ENCODE measurements at places on chromosomes 7 and 10. TPM values are rescaled to one million over a fixed set of nuclear protein-coding genes. Genes with fewer than 3 reads are reported as not detected.
A peak's percentile ranks its signal among the peaks of the same experiment; 100 is the strongest.

GRCh38 chr10:14052931-14053330, 277.8 kb downstream of the FRMD4A start:
- DNase-seq: no peak
- no peaks in the 10 kb centered on the region for H3K27me3 ChIP-seq
- no peak overlapping the region for H3K27ac ChIP-seq
- no peaks in the 10 kb centered on the region for H3K36me3 ChIP-seq

DNA sequence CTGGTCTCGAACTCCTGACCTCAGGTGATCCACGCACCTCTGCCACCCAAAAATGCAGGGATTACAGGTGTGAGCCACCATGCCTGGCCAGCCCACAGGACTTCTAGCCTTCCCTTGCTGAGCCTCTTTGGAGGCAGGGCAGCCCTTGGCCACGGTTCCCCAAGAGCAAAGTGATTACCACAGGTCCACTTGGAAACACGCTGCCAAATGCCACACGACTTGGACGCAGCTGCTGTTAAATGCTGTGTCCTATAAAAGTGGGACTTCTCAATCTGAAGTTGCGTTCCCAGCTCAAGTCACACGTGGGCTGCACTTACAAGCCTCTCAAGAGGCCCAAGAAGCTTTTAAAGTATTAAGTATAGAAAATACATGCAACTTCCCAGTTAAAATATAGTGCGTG, 30.1 kb downstream of the CTBP2 start:
- H3K27me3 ChIP-seq: no peaks in the 10 kb centered on the region
- no peaks in the 10 kb centered on the region for H3K4me1 ChIP-seq
- no peak overlapping the region for H3K27ac ChIP-seq

Gene SEMA3E
- 0.11 TPM for total RNA-seq

DNA sequence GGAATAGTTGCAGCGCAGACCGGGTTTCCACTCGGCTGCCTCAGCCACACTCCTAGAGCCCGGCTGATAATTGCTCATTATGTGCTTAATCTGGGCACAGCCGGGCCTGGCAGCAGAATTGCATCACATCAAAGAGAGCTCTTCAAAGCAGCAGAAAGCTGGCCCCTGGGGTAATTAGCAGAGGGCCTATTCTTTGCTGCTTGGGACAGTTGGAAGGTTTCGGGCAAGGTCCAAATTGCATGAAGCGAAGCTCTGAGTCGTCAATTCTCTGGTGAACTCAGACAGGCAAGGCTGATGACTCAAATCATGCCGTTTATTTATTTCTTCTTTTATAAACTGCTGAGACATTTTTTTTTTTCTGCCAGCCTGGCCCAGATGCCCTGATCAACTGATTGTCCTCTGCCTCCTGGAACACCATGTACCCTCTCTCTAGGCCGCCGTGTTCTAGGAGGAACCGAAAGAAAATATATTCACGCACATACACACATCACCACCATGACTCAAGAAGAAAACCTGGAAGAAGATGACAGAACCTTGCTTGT, 242.2 kb downstream of the RAB11FIP2 start:
- H3K36me3 ChIP-seq: no peaks in the 10 kb centered on the region
- H3K4me3 ChIP-seq: no peak overlapping the region
- no peak overlapping the region for H3K27ac ChIP-seq
- no peak for DNase-seq
- no peaks in the 10 kb centered on the region for H3K4me1 ChIP-seq
- no peaks in the 10 kb centered on the region for H3K27me3 ChIP-seq

Gene SAMD9
- 1.4 TPM for total RNA-seq

- no peaks in the 10 kb centered on the region for H3K27me3 ChIP-seq
- no peak for DNase-seq
- no peak overlapping the region for H3K27ac ChIP-seq
- no peaks in the 10 kb centered on the region for H3K36me3 ChIP-seq
Measured at GRCh38 chr7:25553580-25554291, 325.4 kb upstream of the NPVF start.

- no peak overlapping the region for H3K27ac ChIP-seq
- H3K4me3 ChIP-seq: no peak overlapping the region
- H3K36me3 ChIP-seq: no peaks in the 10 kb centered on the region
- no peak for DNase-seq
Measured at GRCh38 chr7:101547022-101547915, 81.8 kb downstream of the MYL10 start.

DNA sequence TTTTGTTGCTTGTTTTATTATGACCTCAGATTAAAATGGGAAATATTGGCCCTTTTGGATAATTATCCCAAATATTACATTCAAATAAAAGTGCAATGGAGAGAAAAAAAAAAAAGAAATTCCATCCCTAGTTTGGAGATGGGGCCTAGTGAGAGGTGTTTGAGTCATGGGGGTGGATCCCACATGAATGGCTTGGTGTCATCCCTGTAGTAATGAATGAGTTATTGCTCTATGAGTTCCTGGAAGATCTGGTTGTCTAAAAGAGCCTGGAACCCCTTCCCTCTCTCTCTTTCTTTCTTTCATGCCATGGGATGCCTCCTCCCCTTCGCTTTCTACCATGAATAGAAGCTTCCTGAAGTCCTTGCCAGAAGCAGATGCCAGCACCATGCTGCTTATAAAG, 44.3 kb downstream of the MSRB2 start:
- H3K27ac ChIP-seq: no peak overlapping the region
- no peaks in the 10 kb centered on the region for H3K36me3 ChIP-seq
- no peak for DNase-seq
- H3K4me3 ChIP-seq: no peak overlapping the region
- H3K4me1 ChIP-seq: no peaks in the 10 kb centered on the region
- no peaks in the 10 kb centered on the region for H3K27me3 ChIP-seq

GRCh38 chr10:131722525-131723264, 178.1 kb upstream of the PPP2R2D start:
- no peaks in the 10 kb centered on the region for H3K4me1 ChIP-seq
- H3K4me3 ChIP-seq: no peak overlapping the region
- no peak for DNase-seq
- no peak overlapping the region for H3K27ac ChIP-seq
- no peaks in the 10 kb centered on the region for H3K36me3 ChIP-seq

GRCh38 chr7:40899636-40900507, 765.1 kb downstream of the SUGCT start:
- H3K27ac ChIP-seq: no peak overlapping the region
- H3K4me3 ChIP-seq: no peak overlapping the region
- no peaks in the 10 kb centered on the region for H3K36me3 ChIP-seq
- DNase-seq: no peak
- H3K27me3 ChIP-seq: no peaks in the 10 kb centered on the region

GRCh38 chr7:136958016-136958415, 89.6 kb downstream of the CHRM2 start:
- no peaks in the 10 kb centered on the region for H3K27me3 ChIP-seq
- no peaks in the 10 kb centered on the region for H3K36me3 ChIP-seq
- no peak overlapping the region for H3K27ac ChIP-seq
- H3K4me3 ChIP-seq: no peak overlapping the region
- H3K4me1 ChIP-seq: no peaks in the 10 kb centered on the region

- H3K36me3 ChIP-seq: no peaks in the 10 kb centered on the region
- H3K4me1 ChIP-seq: no peaks in the 10 kb centered on the region
- H3K27me3 ChIP-seq: no peaks in the 10 kb centered on the region
- no peak for DNase-seq
Measured at GRCh38 chr7:18828260-18828993, 289.0 kb downstream of the TWIST1 start.

DNA sequence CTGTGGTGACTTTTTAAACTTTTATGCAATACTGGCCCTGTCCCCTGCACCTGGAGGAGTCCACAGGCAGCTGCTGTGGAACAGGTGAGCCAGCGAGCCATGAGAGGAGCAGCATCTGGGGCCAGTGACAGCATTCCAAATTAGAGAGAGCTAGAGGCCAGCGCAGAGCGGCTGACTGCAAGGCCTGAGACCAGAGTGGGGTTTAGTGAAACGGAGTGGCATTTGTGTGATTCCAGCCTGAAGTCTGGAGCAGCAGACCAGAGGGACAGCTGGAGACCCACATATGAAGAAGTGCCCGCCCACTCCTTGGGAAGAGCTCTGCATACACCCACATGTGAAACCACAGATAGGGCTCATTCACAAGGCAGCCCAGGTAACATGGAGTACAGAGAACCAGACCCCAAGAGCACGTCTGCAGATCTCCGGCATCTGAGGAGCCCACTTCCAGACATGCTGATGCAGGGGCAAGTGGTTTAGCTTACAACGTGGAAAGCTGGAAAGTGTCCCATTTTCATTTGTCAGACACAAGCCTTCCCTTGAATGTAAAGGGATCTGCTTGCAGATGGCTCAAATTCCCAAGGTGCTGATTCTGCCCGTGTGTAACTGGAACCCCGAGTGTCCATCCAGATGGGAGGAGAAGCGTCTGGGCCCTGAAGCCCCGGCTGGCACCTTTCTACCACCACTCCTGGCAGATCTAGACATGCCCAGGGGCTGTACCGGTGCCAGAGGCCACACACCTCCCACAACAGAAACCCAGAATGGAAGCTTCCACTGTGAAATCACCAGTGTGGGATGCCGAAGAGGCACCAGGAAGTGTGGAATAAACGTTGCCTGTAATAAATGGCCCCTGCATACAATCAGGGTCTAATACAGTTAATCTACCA, 256.0 kb upstream of the TCERG1L start:
- DNase-seq: peak; percentile 23
- H3K4me3 ChIP-seq: no peak overlapping the region
- H3K4me1 ChIP-seq: no peaks in the 10 kb centered on the region
- no peaks in the 10 kb centered on the region for H3K27me3 ChIP-seq
- no peak overlapping the region for H3K27ac ChIP-seq

GRCh38 chr7:27581119-27581518, 81.6 kb downstream of the HIBADH start:
- H3K27ac ChIP-seq: no peak overlapping the region
- H3K27me3 ChIP-seq: no peaks in the 10 kb centered on the region
- H3K4me3 ChIP-seq: no peak overlapping the region
- H3K36me3 ChIP-seq: no peaks in the 10 kb centered on the region

DNA sequence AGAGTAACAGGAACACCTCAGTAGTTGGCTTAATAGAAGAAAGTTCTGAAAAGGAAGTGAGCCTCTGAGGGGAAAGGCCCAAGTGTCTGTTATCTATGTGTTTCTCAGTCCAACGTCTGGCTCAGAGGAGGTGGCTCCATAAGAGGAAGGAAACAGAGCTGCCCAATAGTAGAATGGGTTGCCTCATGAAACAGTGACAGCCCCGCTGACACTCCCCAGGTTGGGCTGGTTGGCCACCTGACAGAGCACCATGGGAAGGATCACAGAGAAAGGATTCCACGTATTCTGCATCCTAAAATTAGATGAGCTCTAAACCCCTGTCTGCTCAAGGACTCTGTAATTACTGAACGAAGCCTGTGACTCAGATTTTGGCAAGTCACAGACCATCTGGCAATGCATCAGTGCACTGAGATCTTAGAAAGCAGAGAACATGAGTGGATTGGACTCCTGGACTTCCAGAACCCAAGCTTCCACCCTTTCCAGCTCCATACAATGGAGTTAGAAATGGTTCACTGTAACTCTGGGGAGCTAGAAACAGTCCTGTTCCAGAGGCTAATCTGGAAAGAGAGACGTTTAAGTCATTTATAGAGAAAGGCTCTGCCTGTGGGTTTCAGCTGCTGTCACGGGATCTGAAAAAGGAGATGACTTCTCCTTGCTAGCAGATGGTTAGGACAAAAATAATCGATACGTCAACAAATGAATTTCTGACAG, 2.9 kb downstream of the PKD2L1 start:
- H3K36me3 ChIP-seq: no peaks in the 10 kb centered on the region
- no peak overlapping the region for H3K27ac ChIP-seq
- H3K4me3 ChIP-seq: no peak overlapping the region
- no peaks in the 10 kb centered on the region for H3K27me3 ChIP-seq

GRCh38 chr7:15399441-15399840, 162.4 kb downstream of the AGMO start:
- H3K36me3 ChIP-seq: no peaks in the 10 kb centered on the region
- no peak for DNase-seq
- H3K4me1 ChIP-seq: no peaks in the 10 kb centered on the region
- no peaks in the 10 kb centered on the region for H3K27me3 ChIP-seq
- no peak overlapping the region for H3K4me3 ChIP-seq

DNA sequence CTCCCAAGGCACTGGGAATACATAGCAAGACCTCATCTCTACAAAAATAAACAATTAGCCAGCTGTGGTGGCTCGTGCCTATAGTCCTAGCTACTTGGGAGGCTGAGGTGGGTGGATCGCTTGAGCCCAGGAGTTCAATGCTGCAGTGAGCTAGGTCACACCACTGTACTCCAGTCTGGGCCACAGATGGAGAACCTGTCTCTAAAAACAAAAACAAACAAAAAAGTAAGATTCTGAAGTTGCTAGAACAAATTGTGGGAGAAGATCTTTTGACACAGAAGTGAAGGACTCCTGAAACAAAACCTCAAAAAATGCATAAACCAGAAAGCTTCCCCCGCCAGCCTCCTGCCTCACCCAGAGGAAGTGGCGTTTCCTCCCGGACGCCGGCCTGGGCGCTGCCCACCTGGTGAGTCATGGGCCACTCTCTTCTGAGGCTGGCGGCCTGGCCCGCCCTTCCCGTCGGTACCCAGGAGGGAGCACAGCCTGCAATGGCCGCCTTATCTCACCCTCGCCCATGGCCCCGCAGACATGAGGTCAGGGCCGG, 25.4 kb upstream of the ELN start:
- H3K4me3 ChIP-seq: no peak overlapping the region
- H3K27me3 ChIP-seq: no peaks in the 10 kb centered on the region
- no peaks in the 10 kb centered on the region for H3K36me3 ChIP-seq
- no peak overlapping the region for H3K27ac ChIP-seq

- no peaks in the 10 kb centered on the region for H3K27me3 ChIP-seq
- no peak for DNase-seq
- no peaks in the 10 kb centered on the region for H3K4me1 ChIP-seq
- no peak overlapping the region for H3K4me3 ChIP-seq
- H3K36me3 ChIP-seq: no peaks in the 10 kb centered on the region
Measured at GRCh38 chr10:75260990-75261389, 25.2 kb upstream of the COMTD1 start.

Gene AGR3
- total RNA-seq: not detected

Gene TRPV6
- 0.65 TPM for total RNA-seq

DNA sequence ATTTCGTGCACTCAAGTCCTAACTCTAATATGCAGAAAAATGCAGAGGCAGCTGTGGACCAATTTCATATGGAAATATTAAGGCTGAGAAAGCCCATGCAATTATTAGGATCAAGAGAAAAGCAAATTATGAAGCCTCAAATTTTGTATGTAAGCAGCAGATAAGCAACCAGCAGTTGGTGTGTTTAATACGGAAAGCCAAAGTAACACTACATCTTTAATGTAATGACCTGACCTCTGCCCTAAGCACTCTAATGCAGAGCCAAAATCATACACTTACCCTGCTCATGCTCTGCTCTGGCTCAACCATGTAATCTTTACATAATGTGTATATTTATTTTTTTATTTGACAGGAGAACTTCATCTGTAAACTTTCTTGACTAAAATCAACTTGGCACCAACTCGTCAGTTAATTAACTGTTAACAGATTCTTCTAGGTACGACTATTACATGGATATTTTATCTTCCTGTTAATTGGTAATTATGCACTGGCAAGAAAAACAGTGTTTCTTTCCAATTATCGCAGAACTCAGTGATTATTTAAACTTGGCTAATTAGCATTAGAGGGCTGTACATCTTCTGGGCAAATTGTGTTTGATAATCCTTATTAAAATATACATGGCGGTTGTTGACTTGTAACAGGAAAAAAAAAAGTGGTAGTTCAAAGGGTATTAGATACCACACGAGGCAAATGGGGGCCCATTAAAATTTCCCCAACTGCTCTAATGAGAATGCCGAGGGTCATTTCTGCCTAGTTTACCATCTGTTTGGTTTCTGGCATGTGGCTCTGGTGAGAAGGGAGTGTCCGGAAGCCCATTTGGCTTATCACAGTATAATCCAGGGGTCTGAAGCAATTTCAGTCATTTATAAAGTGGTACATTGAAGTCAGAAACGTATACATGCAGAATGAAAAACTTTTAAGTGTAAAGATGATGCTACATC, 94.5 kb downstream of the RELN start:
- H3K36me3 ChIP-seq: no peaks in the 10 kb centered on the region
- no peak for DNase-seq
